ENCODE measurements at places on chromosomes 3 and 15.

GRCh38 chr3:186128158-186128557, 19.3 kb upstream of the ETV5 start:
- DNase-seq = no peak

- DNase-seq = no peak
Measured at GRCh38 chr15:96038131-96038530, 292.4 kb upstream of the NR2F2 start.

DNA sequence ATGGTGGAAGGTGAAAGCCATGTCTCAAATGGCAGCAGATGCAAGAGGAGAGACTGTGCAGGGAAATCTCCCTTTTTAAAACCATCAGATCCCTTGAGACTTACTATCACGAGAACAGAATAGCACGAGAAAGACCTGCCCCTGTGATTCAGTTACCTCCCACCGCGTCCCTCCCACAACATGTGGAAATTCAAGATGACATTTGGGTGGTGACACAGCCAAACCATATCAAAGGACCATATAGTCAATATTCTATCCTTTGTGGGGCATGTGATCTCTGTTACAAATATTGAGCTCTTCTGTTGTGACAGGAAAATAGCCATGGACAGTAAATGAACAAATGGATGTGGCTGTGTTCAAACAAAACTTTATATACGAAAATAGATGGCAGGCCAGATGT, 77.2 kb upstream of the ACKR4 start:
- no peak for DNase-seq

- DNase-seq = no peak
Measured at GRCh38 chr3:72265256-72266015, 480.5 kb upstream of the PROK2 start.

- DNase-seq = no peak
Measured at GRCh38 chr15:23897531-23897930, 210.4 kb upstream of the NDN start.

GRCh38 chr3:120263792-120264191, 21.2 kb downstream of the GPR156 start:
- DNase-seq = no peak

- DNase-seq = no peak
Measured at GRCh38 chr3:14352002-14352627, 50.3 kb upstream of the SLC6A6 start.

GRCh38 chr3:137097852-137098251, 140.1 kb downstream of the IL20RB start:
- DNase-seq = no peak

GRCh38 chr15:62269504-62269903, 104.4 kb upstream of the C2CD4B start:
- DNase-seq = no peak

DNA sequence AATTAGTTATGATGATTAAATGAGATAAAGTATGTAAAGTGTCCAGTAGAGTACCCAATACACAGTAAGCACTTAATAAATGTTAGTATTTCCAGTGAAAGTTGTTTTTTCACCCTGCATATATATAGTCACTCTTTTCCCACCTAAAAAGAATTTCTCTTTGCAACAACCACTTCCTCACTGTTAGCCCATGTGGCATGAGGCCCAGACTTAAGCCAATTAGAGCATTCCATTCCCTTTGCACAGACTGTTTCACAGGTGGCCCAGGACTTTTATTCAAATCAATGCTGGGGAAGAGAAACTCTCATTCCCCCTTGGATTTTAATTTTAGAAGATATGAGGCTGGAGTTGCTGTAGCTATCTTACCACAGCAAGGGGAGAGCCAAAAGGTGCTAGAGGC, 3.7 kb downstream of the IFT80 start:
- no peak for DNase-seq

- DNase-seq = no peak
Measured at GRCh38 chr15:100598655-100599054, 3.3 kb downstream of the LINS1 start.

- DNase-seq = no peak
Measured at GRCh38 chr15:65212097-65212496, 824 bp upstream of the CILP start.

DNA sequence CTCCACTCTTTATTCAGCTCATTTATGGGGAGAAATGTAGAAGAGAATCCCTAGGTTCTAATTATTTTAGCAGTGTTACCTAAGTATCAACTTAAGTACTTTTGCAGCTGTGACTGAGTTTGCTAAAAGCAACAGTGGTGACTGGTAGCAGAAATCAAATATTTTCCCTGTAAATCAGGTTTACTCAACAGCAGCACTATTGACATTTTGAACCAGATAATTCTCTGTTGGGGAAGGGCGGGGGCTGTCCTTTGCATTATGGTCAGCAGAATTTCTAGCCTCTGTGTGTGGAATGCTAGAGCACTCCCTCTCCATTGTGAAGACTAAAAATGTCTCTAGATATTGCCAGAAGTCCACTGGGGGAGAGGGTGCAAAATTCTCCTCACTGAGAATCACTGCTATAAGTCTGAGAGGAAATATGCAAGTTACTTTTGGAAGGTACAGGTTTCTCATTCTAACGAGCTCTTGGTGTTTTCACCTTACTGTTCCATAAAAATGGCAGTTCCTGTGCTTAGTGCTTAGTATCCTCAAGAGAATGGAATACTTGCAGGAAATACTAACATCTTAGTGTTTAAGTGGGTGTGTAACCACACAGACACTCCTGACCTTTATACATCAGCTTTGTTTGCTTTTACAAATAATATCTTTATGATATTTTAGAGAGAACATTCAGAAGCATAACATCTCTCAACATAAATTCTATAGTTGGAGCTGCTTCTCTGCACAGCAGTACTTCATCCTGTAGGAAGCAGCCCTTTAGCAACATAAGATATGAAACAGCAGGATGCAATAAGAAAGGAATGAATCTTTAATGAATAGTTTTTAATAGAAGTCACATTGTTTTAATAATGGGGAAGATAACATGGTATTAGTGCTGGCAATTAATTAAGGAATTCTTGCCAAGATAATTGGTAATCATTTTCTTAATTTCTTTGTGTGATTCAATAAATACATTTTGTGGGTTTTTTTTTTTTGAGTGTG, 246.5 kb upstream of the GOLIM4 start:
- DNase-seq = no peak

- DNase-seq = no peak
Measured at GRCh38 chr15:47607695-47608094, 109.6 kb upstream of the SEMA6D start.

DNA sequence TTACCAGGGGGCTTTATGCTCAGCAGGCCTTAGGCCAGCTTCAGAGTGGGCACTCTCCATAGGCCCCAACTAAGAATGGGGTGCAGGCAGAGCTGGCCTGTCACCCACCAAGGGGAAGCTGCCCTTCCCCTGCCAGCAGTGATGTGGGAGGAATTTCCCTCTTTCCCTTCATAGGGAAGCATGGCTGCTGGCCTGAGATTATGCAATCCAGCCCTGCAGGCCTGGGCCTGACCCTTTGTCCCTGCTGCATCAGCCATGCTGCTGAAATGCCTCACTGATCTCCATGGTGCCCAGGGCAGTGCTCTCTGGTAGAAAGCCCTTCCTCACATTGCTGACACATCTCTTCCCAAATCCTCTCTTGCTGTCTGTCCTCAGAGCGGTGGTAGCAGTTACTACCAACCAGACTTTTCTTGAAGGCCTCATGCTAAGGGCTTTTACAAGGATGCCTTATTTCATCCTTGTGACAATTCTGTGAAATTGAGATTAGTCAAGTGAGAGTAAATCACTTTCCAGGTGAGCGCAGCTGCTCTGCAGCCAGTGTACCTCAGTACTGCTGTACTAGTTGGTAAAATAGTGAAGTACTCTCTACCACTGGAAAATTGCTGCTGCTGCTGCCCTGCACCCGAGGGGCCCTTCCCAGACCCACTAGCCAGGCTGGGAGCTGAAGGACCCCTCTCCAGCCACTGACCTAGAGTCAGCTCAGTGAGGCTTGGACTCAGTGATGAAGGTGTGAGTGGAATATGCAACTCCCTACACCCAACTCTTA, 33.8 kb downstream of the MRAS start:
- peak; percentile 93 for DNase-seq

DNA sequence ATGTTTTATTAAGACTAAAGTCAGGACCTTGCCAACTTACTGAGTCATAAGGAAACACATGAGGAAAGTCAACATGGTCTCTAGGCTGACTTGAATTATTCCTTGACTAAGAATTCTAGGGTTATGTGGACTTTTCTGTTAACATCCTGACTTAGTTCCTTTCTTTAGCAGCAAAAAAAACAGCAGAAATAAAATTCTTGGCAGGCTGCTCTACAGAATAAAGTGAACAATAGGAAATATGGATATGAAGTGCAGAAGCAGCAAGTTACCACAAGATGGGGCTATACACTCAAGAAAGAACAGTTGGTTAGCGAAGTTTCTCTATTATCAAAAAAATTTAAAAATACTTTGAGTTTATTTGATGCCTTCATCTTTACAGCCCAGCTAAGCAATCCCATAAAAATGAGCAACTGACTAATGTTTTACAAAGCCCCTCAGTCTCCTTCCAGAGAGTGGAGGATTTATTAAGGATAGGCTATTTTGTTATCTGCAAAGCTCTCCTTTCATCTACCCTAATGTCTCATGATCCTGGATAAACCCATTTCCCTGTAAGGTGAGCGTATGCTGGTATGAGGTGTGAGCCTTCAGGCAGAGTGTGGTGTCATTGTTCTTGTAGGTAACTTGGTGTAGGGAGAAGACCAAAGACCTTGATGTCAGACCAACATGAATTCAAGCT, 23.1 kb upstream of the MCCC1 start:
- no peak for DNase-seq

DNA sequence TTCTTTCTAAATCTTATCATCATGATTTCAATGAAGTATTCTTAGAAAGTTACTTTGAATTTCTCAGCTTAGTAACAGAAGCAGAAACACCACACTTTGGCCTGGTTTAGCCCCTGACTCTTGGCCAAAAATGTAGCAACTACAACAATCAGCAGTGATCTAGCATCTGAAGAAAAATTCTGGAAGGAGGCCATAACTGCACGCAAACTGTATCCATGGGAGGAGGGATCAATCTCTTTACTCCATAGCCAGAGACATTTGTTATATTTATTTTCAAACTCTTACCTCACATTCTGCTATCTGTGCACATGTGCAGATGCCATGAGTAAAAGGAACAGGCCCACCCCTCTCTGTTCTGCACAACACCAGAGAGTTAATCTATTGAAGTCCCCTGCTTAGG, 251.0 kb upstream of the P2RY1 start:
- DNase-seq = no peak

DNA sequence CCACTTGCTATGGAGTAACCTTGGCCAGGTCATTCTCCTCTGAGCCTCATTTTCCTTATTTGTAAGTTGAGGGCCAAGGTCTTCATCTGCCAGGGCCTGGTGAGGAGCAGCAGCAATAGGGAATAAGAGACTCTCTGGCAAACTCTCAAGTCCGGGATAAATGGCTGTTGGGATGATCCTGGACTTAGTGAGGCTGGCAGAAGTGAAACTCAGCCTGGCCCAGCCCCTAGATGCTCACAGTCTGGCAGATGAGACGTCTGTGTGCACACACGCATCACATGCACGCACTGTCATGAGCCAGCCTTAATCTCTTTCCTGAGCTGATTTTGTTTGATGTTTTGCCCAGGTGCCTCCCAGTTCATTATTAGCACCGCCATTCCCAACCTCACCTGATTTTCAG, 26.8 kb downstream of the SLC6A6 start:
- no peak for DNase-seq

DNA sequence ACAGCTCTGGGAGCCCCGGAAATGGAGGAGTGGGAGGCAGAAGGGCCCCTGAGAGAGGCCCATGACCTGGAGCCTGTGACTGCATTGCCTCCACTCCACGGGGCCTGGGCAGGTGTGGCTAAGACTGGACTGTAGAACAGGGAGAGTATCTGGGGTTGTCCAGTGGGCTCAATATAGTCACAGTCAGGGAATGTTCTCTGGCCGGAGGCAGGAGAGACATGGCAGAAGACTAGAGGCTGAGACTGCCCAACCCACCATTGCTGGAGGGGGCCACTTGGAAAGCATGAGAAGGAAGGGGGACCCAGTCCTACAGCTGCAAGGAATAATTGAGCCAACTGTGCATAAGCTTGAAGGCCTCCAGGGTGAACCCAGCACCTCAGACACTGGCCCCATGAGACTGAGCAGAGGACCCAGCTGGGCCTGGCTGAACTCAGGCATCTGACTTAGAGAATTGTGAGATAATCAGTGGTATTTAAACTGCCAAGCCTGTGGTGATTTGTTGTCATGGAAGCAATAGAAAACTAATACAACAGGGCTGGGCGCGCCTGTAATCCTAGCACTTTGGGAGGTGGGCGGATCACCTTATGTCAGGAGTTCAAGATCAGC, 33.1 kb downstream of the NIPA2 start:
- no peak for DNase-seq

- peak; percentile 29 for DNase-seq
Measured at GRCh38 chr15:100187677-100188076, 154.1 kb downstream of the ADAMTS17 start.

- no peak for DNase-seq
Measured at GRCh38 chr15:59941612-59942011, 62.5 kb upstream of the FOXB1 start.

DNA sequence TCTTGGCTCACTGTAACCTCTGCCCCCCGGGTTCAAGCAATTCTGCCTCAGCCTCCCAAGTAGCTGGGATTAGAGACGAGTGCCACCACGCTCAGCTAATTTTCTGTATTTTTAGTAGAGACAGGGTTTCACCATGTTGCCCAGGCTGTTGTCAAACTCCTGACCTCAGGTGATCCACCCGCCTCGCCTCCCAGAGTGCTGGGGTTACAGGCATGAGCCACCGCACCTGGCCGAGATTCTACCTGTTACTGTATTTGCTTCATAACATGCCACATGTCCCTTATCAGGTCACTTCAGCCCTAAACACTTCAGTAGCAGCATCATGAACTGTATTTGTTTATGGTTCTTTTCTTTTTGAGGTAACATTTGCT, 7.5 kb upstream of the LCTL start:
- DNase-seq = peak; percentile 28

GRCh38 chr3:147945968-147946519, 536.9 kb downstream of the ZIC1 start:
- peak; percentile 70 for DNase-seq

DNA sequence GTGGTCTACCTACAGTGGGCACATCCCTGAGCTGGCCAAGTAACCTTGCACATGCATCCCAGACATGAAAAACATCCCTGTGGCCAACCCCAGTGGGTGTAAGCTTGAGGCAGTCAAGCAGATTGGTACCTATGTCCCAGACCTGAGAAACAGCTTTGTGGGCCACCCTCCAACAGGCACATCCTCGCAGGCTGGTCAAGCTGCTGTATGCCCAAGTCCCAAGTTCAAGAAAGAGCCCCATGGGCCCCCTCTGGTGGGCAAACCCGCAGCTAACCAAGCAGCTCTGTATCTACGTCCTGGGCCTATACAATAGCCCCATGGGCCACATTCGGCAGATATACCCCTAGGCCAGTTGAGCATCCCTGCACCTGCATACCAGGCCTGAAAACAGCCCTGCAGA, 186.3 kb upstream of the GPR149 start:
- DNase-seq = peak; percentile 55

- no peak for DNase-seq
Measured at GRCh38 chr15:34944936-34945335, 24.6 kb downstream of the AQR start.

DNA sequence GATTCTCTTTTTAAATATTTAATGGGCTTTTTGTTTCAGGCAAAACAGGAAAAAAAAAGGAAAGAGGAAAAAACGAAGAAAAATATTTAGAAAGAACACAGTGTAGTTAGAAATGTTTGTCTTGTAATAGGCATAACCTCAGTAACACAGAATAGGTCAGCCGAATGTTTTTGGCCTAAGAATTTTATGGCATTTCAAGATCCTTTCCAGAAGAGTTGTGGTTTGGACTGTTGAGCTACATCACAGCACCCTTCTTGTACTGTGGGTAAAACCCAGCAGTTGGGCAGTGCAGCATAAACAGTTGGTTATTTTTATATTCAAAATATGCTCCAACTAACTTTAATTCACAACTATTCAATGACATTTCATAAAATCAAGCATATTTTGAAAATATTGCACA, 474.4 kb upstream of the AGTR1 start:
- no peak for DNase-seq
